ENCODE measurements at places on chromosomes 4 and X.

DNA sequence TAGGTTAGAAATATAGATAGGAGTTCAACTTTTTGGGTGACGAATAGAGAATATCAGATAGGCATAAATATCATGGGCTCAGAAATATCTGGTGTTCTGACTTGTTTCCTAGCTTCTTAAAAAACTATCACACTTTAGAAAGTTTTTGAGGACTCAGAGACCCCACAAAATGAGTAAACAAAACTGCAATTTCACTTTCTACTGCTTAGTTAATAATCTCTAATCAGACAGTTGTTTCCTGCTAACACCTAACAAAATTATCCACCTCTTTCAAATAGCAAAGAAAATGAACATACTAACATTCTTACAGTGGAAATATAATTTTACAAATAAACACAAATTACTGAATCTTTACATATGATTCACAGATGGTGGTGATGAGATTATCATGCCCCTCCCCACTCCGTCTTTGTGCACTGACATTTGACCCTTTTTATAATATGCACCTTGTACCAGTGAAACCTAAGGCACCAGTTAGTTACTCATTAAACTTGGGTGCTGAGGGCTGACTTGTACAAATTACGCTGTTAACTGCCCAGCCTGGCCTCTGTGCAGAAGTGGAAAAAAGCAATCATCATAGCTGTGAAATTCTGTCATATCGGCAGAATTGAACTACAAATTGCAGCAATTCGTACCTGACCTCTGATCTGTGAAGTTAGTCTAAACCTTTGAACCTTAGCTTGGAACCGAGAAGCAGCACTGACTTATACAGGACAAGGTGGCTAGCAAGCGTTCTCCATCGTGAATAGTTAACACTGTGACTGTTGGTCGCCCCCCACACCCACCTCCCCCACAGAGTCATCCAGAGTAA is 138.7 kb downstream of the CHRNA9 start:
- DNase-seq, result no peak

DNA sequence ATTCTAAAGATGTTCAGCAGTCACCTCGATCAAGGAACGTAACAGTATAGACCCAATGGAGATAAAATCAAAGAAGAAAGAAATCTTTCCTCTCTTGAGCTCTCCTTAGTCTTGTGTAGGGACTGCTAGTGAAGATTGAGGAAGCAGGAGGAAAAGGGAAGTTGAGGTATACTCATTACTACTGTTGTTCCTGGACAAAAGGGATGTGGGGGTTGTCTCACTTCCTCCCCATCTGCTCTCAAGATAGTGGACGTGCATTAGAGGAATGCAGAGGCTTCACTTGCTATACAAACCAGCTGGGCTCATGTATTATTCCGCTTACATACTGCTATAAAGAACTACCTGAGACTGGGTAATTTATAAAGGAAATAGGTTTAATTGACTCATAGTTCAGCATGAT is 208.9 kb upstream of the ARHGEF9 start:
- peak; percentile 0 for DNase-seq

DNA sequence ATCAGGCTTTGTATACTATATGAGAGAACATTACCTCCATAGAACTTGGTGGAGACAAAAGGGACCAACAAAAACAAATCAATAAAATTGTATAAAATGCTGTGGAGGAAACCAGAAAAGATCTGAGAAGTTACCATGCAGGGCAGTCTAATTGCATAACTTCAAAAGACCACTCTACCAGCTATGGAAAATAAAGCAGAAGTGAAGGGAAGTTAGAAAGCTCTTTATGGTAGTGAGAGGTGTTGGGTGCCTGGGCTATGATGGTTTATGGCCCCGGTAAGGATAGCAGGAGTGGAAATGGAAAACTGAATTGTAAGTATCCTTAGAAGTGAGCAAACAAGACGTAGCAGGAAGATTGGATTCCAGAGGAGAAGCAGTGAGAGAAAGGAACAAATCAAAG is 3.1 kb downstream of the TMEM184C start:
- no peak for DNase-seq

DNA sequence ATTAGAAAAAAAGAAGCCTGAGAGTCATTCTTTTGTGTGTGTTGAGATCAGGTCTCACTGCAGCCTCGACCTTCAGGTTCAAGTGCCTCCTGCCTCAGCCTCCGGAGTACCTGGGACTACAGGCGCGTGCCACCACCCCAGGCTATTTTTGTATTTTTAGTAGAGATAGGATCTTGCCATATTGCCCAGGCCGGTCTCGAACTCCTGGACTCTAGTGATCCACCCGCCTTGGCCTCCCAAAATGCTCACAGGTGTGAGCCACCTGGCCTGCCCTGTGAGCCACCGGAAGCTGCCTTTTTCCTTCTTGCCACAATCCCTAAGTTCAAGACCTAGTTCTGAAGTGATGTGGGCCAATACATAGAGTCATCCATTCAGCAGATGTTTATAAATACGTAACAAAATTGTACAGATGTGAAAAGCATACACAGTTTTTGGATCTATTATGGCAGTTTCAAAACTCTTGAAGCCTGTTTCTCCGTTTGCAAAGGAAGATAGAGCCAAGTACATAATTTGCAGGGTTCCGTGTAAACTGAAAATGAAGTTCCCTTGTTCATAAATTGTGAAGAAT is 536 bp upstream of the CTSO start:
- no peak for DNase-seq

DNA sequence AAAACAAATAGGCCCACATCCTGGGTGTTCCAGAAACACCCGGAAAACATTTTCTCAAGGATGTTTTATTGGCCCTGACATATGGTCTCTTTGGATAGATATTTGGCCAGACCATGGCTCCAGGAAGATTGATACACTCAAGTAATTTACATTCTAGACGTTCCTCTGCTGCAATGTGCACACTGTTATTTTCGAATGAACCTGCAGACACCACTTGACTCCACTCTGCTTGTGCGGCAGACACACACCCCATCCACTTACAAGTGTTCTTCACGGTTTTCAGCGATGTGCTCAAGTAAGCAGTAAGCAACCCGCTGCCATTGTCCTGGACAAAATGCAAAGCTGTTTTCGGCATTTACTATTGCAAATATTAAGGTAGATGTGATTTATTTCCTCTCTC is 12.0 kb upstream of the GPM6A start:
- no peak for DNase-seq

GRCh38 chrX:105703876-105704275 is 118.5 kb upstream of the NRK start:
- no peak for DNase-seq

Measured in hypothalamus (tissue), 51 donors.